ENCODE measurements at places on chromosomes 3 and 15.

- peak; percentile 61 for DNase-seq
These were observed 2.4 kb downstream of the CIB1 start for GRCh38 chr15:90231028-90232017.

DNA sequence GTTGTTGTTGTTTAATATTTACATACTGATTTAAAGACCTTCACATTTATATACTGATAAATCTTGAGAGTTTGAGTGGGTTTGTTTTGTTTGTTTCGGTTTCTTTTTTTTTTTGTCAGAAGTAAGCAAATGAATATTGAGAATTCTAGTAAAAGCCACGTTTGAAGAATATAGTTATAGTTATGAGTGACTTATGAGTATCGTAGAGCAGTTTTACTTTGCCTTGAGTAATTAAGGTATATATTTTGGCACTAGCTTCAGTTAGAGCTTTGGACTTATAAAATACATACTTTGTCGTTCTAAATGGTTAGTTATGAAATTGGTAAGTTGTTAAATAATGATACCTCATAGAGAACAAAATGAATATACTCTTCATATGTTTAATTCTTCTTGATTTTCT, 27.8 kb downstream of the ATP1B3 start:
- no peak for DNase-seq

DNA sequence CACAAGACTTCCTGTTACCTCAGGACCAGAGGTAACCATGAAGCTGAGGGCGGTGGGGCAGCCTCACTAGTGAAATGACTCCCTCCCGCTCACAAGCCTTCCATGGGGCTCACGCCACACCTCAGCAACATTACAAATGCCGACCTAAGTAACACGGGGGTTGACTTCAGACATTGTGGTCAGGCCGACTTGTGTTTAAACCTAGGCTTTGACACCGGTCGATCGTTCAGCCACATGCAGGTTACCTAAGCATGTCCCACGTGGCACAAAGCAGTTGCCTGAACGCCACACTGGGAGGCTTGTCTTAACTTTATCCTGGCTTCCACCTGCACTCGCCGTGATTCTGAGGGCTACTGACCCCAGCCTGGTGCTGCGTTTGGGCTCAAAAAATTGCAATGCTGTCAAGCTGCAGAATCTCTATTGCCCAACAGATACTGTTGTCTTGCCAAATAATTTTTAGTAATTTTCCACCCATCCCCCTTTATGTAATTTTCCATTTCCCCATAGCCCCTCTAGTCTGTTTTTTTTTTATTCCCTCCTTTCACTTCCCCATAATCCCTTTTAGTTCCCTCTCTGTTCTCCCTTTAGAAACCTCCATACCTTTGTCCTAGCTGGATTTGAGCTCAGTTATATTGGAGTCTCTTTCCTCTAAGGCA, 158.6 kb upstream of the RGMA start:
- DNase-seq: no peak

- DNase-seq: no peak
These were observed 115.0 kb downstream of the ALDH1A2 start for GRCh38 chr15:57950381-57950946.

DNA sequence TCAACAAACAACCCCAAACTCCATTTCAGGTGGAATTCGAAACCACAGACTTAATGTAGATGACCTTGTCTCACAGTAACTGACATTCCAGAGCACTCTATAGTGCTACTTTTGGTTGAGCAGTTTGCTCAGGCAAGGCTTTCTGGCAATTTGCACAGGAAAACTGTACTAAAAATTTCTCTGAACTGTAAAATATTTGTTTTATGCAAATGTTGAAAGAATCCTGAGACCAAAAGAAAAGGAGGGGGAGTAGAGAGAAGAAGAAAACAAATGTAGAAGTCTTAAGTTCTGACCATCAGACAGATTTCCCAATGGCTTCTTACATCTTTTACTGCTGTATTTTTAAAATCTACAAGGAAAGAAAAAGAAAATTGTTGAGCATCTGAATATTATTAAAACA, 53.5 kb downstream of the DTWD1 start:
- DNase-seq: no peak

Measured in stimulated activated CD8-positive, alpha-beta memory T cell treated with anti-CD3 and anti-CD28 coated beads, Interleukin-4, amount 100 ng/mL, for 1 hour (primary cell).